ENCODE measurements at places on chromosomes 5 and 9.

GRCh38 chr9:136051453-136051836, 43.6 kb downstream of the NACC2 start:
- no peak for DNase-seq

DNA sequence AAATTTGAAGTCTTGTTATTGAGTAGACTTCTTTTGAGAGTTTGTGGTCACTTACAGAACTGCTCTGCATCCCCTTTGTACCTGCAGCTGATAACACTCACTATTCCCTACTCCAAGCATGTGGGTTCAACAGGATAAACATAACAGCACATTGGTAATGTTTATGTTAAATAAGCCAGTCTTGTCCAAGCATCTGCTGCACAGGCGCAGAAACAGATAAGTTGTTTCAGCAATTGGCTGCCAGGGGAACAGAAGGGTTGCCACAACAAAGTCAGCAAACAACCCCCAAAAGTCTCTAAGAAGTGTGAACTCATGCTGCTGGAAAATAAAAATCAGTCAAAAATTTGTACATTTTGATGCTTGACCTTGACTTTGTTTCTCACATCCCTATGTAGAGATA, 174.6 kb downstream of the GDNF start:
- no peak for DNase-seq

DNA sequence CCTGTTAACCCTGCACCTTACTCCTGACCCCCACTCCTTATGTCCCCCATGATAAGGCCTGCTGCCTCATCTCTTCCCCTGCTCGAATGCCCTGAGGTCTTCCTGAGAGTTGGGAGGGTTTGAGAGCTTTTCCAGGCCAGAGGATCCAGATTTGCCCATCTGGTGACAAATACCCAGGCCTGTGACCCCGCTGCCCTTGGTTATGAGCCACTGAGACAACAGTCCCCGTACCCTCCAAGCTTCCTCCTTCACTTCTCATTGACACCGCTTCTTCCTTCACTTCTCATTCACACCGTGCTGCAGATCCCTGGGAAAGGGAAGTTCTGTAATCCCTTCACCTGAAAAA, 593 bp downstream of the GM2A start:
- DNase-seq: no peak

DNA sequence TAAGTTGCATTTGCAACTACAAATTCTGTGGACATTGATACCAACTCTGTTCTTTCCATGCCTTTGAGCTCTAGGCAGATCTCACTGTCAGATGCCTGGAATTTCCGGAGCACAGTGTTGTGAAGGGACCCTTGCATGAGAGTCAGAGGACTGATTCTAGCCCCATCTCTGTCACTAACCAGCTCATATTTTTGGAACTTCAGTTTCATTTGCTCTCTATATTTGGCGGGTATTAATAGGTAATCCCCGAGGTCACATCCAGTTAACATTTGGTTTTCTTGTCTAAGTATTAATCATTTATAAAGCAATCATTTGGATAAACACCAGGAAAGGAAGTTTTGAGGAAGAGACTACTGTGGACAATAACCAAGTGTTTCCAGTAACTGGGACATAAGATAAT, 115.7 kb downstream of the MAN2A1 start:
- DNase-seq: no peak

- DNase-seq: no peak
Measured at GRCh38 chr9:6229619-6230018, 14.0 kb downstream of the IL33 start.

- no peak for DNase-seq
Measured at GRCh38 chr9:88143957-88144625, 5.8 kb upstream of the SPATA31C2 start.

DNA sequence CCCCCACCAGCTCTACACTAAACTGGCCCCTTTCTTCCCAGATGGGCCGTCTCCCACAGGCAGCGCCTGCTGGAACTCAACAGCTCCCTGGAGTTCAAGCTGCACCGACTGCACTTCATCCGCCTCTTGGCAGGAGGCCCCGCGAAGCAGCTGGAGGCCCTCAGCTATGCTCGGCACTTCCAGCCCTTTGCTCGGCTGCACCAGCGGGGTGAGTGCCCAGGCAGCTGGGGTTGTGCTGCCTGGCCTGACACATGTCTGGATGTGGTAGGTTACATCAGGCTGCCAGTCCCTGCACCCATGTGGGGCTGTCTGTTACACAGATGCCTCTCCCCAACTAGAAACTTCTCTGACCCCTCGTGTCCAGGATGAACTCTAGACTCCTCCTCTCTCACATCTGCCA, 9.8 kb downstream of the NHP2 start:
- DNase-seq: no peak

DNA sequence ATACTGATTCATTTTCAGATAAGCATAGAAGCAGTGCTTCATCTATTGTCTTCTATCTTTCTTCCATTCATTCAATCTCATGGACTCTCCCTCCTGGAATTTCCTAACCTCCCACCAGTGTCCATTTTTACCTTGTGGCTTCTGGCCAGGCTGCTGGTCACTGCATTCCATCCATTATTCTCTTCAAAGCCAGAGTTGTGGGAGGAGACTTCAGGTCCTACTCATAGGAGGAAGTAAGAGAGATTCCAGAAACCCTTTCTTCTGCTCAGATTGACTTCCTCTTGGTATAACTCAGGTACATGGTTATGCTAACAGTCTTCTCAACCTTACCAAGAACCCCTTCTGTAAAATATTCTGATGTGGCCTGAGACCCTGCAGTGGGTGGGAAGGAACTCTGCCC, 153.3 kb upstream of the SLC12A2 start:
- no peak for DNase-seq

DNA sequence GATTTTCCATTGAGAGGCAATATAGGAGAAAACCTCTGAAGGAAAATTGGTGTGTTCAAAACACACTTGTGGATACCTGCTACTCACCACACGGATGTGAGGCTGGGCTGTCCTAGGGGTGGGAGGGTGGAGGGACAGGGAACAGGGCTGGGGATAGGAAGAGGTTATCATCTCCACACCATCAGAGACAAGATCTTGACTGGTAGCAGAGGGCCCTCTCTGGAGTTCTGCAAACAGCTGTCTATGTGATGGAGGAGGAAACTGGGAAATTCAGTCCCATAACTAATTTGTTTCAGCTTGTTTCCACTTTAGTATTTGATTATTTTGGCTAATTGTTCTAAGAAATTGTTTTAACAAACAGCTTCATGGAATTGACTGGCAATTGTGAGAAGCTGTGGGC, 91.6 kb upstream of the FSTL4 start:
- no peak for DNase-seq

DNA sequence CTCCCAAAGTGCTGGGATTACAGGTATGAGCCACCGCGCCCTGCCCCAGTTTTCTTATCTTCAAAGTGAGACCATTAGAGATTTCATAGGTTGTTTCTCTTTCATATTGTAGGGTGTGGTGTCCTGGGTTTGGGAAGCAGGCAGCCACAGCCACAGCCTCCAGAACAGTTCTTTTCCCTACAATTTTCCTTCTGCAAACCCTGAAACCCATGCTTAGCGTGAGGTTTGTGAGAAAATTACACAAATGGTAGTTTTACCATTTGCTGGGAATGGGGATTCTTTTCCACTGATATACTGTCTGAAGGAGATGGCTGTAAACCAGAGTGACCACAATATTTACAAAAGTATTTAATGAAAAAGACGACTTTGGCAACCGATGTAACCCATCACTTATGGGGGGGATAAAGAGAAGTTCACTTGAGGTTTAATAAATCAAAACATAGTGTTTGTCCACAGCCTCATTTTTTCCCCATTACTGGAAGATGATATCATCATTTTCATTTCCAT, 26.7 kb upstream of the ECM2 start:
- DNase-seq: no peak

- no peak for DNase-seq
Measured at GRCh38 chr5:142735323-142736246, 34.6 kb upstream of the ARHGAP26 start.

DNA sequence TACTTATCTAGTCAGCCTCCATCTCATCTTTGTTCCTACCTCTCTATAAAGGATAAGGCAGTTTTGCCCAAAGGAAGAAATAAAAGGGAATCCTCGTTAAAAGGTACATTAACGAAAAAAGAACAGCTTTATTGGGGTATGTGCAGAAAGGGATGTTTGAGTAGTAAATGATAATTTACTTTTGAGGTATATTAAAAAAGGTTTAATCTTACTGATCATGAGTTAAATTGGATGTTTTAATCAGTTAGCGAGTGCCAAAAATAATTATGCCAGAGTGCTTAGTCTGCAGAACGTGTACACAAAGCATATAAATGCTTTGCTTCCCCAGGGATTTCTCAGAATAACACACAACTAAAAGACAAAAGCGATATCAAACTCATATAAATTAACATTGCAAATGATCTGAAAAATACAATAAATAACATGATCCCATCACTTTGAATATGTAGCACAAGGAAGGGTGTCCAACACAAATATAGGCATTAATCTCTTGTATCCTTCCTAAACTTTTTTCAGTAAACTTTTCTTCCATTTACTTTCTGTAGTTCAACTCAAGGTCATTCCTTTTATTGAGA, 865.0 kb downstream of the NR2F1-AS1 start:
- no peak for DNase-seq

DNA sequence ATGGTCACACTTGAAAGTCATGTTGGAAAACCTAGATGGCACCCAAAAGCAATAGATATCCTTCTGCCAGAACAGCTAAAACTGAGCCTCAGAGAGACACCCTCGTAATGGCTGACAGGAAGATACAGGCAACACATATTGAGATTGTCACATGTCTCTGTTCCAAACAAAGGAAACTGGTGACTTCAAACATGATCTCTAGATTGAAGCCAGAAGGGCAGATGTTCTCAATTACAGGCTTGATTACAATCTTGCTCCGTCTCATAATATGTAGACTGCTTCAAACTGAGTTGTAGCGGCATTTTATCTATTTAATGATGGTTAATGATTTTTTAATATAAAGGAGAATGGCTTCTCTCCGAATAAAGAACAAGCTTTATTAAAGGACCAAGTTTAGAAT, 774.3 kb downstream of the KCTD16 start:
- no peak for DNase-seq

DNA sequence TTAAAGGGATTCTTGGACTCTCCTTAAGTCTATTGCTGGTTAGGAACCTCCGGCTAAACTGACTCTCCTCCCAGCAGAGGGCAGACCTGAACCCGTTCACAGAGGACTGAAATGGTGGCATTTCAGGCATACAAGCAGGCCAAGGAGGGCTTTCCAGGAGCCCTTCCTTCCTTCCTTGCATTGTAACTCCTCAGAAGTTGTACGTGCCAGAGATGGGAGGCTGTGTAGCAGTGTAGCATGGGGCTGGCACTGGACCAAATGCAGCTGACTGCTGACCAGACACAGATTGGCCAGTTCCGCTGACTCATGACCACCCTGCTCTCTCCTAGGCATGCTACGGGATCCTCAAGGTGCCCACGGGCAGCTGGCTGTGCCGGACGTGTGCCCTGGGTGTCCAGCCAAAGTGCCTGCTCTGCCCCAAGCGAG, 36.4 kb downstream of the JADE2 start:
- DNase-seq: no peak

- no peak for DNase-seq
Measured at GRCh38 chr9:2096376-2096970, 81.3 kb downstream of the SMARCA2 start.

GRCh38 chr5:115257981-115258380, 4.7 kb downstream of the PGGT1B start:
- no peak for DNase-seq

DNA sequence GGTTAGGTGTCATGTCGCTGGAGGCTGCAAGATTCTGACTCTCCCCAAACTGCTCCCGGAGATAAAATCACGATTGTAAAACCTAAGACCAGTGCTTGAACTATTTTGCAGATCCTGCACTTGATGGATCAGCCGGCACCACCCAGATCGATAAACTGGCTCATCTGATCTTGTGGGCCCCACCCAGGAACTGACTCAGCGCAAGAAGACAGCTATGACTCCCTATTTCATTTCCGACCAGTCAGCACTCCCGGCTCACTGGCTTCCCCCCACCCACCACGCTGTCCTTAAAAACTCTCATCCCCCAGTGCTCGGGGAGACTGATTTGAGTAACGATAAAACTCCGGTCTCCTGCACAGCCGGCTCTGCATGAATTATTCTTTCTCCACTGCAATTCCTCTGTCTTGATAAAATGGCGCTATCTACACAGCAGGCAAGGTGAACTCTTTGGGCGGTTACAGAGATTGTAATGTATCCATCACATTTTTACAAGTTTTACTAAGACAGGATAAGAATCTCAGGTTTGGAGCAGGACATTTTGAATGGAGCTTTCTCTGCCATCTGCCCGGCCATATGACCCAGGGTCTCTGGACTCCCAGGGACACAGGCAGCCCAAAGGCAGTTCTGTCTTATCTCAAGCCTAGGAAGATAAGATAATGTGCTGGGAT, 10.6 kb upstream of the PPP1R26 start:
- peak; percentile 68 for DNase-seq

GRCh38 chr5:114665551-114665950, 303.7 kb downstream of the KCNN2 start:
- no peak for DNase-seq

DNA sequence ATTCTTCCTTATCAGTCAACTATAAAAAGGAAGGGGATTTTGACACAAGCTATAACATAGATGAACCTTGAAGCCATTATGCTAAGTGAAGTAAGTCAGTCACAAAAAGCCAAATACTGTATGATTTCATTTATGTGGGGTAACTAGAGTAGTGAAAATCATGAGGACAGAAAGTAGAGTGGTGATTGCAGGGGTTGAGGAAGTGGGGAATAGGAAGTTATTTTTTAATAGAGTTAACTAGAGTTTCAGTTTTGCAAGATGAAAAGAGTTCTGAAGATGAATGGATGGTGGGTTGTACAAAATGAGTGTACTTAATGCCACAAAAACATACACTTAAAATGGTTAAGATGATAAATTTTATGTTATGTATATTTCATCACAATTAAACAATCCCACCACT, 65.4 kb upstream of the FAM174A start:
- DNase-seq: no peak

- DNase-seq: no peak
Measured at GRCh38 chr9:90600029-90600428, 42.6 kb downstream of the DIRAS2 start.

DNA sequence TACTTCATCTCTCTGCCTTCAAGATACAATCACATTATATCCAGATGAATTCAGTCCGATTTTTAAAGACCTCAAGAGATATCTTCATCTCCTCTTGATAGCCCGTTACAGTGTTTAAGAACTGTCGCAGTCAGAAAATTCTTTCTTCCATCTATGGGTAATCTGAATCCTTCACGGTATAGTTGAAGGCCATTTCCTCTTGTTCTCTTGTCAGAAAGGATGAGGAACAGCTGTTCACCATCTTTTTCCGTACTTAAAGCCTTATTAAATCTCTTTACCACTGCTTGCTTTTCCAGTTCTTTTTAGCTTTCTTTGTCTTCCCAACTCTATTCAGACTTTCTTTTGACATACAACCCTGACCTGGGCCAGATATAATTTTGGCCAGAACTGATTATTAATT, 121.8 kb downstream of the XRCC4 start:
- DNase-seq: no peak

- DNase-seq: no peak
Measured at GRCh38 chr5:8560776-8561175, 691.8 kb downstream of the MTRR start.

- DNase-seq: peak; percentile 83
Measured at GRCh38 chr5:160399402-160400353, at the start of gene FAM200C. TSS of gene FAM200C (minus strand) at chr5:160400054. CDS start at chr5:160395490, 4,564 bp downstream.

Data from activated CD4-positive, alpha-beta T cell treated with anti-CD3 and anti-CD28 coated beads for 48 hours (primary cell).